ENCODE measurements at places on chromosomes 7 and 10. TPM values are rescaled to one million over a fixed set of nuclear protein-coding genes. Genes with fewer than 3 reads are reported as not detected.

TAS2R3 gene
- total RNA-seq: 0.17 TPM

XRCC2 gene
- 0.09 TPM for total RNA-seq

TRPV5 gene
- not detected for total RNA-seq

OR2A5 gene
- total RNA-seq: not detected

CHST3 gene
- 26.3 TPM for total RNA-seq

LSM5 gene
- total RNA-seq: 15.4 TPM

SHTN1 gene
- 1.3 TPM for total RNA-seq

CCL24 gene
- total RNA-seq: not detected

BICC1 gene
- total RNA-seq: 99.4 TPM

ZP3 gene
- 6.5 TPM for total RNA-seq

NXPH1 gene
- not detected for total RNA-seq

STEAP1 gene
- 10.3 TPM for total RNA-seq

PRKG1 gene
- total RNA-seq: 15.3 TPM

SRRM3 gene
- total RNA-seq: 2.7 TPM

HIPK2 gene
- total RNA-seq: 28.3 TPM

CHPF2 gene
- 89.6 TPM for total RNA-seq

IKZF1 gene
- not detected for total RNA-seq

ALOX5 gene
- not detected for total RNA-seq
